MM.1S (cell line): ENCODE measurements at places on chromosomes 7 and 10.

DNA sequence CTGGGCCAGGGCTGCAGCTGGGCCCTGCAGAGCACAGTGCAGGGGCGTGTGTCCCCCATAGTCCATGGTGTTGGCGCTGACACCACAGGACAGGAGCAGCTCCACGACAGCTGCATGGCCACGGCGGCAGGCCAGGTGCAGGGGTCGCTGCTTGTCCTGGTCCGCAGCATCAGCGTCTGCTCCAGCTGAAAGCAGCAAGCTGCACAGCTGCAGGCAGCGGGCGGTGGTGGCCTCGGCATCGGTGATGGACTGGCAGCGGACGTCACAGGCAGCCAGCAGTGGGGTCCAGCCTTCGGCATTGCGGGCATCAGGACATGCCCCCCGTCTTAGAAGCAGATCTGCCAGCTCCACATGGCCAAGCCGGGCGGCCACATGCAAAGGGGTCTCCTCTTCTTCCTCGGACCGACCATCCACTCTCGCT is 6.0 kb downstream of the ASB10 start:
- no peak overlapping the region for H3K4me3 ChIP-seq
- H3K4me1 ChIP-seq = no peaks in the 10 kb centered on the region
- H3K27me3 ChIP-seq = peaks cover 85% of the 10 kb centered on the region

GRCh38 chr10:62915158-62915557 is 99.0 kb upstream of the EGR2 start:
- DNase-seq = no peak
- H3K27me3 ChIP-seq = no peaks in the 10 kb centered on the region
- H3K4me3 ChIP-seq = no peak overlapping the region
- peaks cover 13% of the 10 kb centered on the region for H3K4me1 ChIP-seq
- H3K36me3 ChIP-seq = no peaks in the 10 kb centered on the region

DNA sequence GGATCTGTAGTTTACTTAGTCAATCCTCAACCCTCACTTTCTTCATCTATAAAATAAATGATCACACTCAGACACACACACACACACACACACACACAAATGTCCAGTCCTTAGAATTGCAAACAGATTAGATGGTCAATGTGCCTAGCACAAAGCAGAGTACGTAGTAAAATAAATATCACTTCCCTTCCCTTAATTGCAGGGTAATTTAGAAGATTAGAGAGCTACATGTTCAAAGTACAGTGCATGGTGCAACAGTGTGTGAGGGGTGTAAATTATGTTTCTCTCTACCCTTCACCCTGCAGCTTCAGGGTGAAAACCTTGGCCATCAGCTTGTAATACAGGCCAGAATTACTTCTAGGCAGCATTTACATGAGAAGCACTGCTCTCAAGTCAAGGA is 187.0 kb upstream of the GHITM start:
- H3K4me1 ChIP-seq = 0 out of 2 replicates have a peak, but pooled peaks cover 6% of the 10 kb centered on the region
- H3K4me3 ChIP-seq = no peak overlapping the region
- H3K27ac ChIP-seq = no peak overlapping the region

DNA sequence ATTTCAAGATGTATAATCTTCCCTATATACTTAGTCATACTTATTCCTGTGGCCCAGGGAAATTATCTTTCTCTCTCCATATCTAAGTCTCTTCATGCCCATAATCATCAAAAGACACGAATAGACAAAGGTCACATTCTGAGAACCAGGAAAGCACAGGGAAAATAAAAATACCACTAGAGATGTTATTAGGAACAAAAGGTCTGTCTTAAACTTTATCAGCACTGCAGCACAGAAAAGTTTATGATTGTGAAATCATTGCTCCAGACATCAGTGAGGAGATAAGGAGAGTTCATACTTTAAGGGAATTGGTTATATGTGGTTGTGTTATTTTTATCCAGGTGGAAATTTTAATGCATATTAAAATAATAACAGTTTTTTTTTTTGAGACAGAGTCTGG is 974.6 kb upstream of the CELF2 start:
- H3K4me3 ChIP-seq = no peak overlapping the region
- no peaks in the 10 kb centered on the region for H3K36me3 ChIP-seq
- H3K4me1 ChIP-seq = no peaks in the 10 kb centered on the region
- no peaks in the 10 kb centered on the region for H3K27me3 ChIP-seq
- no peak overlapping the region for H3K27ac ChIP-seq

- H3K36me3 ChIP-seq = no peaks in the 10 kb centered on the region
- no peak for DNase-seq
- peaks cover 15% of the 10 kb centered on the region for H3K27me3 ChIP-seq
These were observed 19.4 kb upstream of the ADGRA1 start for GRCh38 chr10:133068111-133069032.

GRCh38 chr7:19572566-19572965 is 136.3 kb downstream of the POLR1F start:
- H3K27ac ChIP-seq = no peak overlapping the region
- H3K27me3 ChIP-seq = no peaks in the 10 kb centered on the region
- H3K4me3 ChIP-seq = no peak overlapping the region

GRCh38 chr10:119333146-119333792 is 125.9 kb downstream of the GRK5 start:
- H3K27ac ChIP-seq = no peak overlapping the region
- H3K27me3 ChIP-seq = no peaks in the 10 kb centered on the region
- DNase-seq = no peak
- H3K36me3 ChIP-seq = no peaks in the 10 kb centered on the region
- H3K4me3 ChIP-seq = no peak overlapping the region
- no peaks in the 10 kb centered on the region for H3K4me1 ChIP-seq
